ENCODE measurements at places on chromosomes 3 and 15. TPM values are rescaled to one million over a fixed set of nuclear protein-coding genes. Genes with fewer than 3 reads are reported as not detected.

- no peaks in the 10 kb centered on the region for H3K36me3 ChIP-seq
- no peaks in the 10 kb centered on the region for H3K27me3 ChIP-seq
- no peak overlapping the region for H3K27ac ChIP-seq
- H3K4me3 ChIP-seq = no peak overlapping the region
- DNase-seq = no peak
Observed at GRCh38 chr3:32383136-32383711, 8.4 kb upstream of the CMTM7 start.

DNA sequence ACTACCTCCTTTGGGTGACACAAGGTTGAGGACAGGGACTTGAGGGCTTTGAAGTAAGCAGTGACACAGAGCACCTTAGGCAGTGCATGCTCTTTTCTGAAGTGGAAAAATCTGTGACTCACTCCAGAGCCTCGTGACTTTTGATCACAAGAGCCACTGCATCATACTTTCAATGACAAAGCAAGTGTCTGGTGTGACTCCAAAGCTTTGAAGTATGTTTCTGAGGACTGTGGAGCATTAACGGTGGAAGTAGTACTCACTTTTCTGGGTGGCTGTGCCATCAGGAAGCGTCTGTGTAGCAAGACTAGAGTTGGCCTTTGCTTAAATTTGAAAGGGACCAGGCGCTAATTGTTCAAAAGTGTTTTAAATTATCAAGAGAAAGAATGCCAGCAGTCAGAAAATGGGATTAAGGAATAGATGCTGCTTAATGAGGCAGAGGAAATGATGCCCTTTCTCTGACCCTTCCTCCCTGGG is 210.7 kb upstream of the TRIM42 start:
- no peak overlapping the region for H3K4me3 ChIP-seq
- no peaks in the 10 kb centered on the region for H3K4me1 ChIP-seq
- peak; percentile 46 for DNase-seq
- H3K27ac ChIP-seq = no peak overlapping the region
- H3K36me3 ChIP-seq = no peaks in the 10 kb centered on the region

DNA sequence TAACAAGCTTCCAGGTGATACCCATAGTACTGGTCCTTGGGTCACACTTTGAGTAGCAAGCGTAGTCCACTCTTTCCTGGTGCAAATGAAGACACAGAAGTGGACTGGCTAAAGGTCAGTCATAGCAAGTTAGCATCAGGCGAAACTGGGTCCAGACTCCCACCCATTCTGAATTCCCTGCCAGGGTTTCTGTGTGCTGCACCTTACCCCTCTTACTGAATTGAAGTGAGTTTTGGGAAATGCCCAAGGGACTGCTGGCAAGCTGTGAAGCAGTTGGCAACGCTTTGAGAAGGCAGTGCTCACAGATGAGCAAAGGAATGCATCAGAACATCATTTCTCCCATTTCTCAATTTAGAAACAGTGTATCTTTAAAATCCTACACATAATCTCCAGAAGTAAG is 1.8 kb upstream of the LSG1 start:
- peaks cover 47% of the 10 kb centered on the region for H3K4me1 ChIP-seq
- H3K36me3 ChIP-seq = peaks cover 1% of the 10 kb centered on the region
- H3K27ac ChIP-seq = no peak overlapping the region
- peak overlapping the region; percentile 34 for H3K4me3 ChIP-seq
- H3K27me3 ChIP-seq = no peaks in the 10 kb centered on the region

- H3K27ac ChIP-seq = no peak overlapping the region
- no peaks in the 10 kb centered on the region for H3K36me3 ChIP-seq
- no peaks in the 10 kb centered on the region for H3K27me3 ChIP-seq
Observed at GRCh38 chr3:30146978-30147377, 459.4 kb upstream of the TGFBR2 start.

DNA sequence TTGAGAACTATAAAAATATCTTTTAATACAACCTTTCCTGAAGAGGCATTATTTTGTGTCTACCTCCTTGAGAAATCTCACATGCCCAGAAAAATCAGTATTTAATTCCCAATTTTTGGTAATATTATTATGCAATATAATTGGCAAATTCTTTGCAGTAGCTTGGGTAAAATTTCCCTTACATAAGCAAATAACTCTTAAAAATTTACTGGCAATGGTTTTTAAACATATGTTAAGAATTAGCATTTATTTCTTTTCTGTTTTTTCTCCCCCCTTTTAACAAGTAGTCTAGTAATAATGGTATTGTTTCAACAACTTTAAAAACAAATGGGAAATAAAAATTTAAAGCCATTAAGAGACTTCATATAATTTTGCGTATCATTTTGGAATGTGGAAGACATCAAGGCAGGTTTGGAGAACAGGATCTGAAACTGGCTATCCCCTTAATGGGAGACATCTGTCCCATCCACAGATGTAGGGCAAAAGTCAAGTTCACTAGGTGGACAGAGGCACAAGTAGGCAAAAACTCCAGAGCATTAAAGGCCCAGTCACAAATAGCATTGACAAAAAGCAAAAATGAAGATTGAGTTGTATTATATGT is 89.6 kb upstream of the AADACL2 start:
- no peak overlapping the region for H3K4me3 ChIP-seq
- peaks cover 6% of the 10 kb centered on the region for H3K27me3 ChIP-seq
- no peak overlapping the region for H3K27ac ChIP-seq
- no peaks in the 10 kb centered on the region for H3K4me1 ChIP-seq

GRCh38 chr15:77486542-77487468 is 66.1 kb downstream of the HMG20A start:
- H3K4me1 ChIP-seq = peaks cover 28% of the 10 kb centered on the region
- no peak for DNase-seq
- H3K36me3 ChIP-seq = peaks cover 10% of the 10 kb centered on the region
- no peak overlapping the region for H3K4me3 ChIP-seq
- H3K27ac ChIP-seq = peak overlapping the region; percentile 51

DNA sequence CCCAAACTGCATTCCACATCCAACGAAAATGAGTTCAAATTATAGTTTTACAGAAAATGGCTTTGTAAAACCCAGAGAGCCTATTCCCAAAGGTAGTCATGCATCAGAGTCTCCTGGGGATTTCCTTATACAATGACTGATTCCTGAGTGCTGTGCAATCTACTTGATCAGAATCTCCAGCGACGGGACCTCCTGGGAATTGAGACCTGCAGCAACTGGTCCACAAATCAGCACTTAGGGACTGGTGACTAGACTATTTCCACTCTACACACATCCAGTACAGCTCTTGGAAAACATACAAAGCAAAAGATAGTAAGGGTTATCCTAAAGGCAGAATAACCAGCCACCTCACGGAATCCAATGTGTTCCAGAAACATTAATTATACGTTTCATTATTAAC is 871.0 kb upstream of the CFAP20DC start:
- DNase-seq = no peak
- no peaks in the 10 kb centered on the region for H3K27me3 ChIP-seq
- H3K4me1 ChIP-seq = peaks cover 83% of the 10 kb centered on the region
- H3K36me3 ChIP-seq = peaks cover 24% of the 10 kb centered on the region

DNA sequence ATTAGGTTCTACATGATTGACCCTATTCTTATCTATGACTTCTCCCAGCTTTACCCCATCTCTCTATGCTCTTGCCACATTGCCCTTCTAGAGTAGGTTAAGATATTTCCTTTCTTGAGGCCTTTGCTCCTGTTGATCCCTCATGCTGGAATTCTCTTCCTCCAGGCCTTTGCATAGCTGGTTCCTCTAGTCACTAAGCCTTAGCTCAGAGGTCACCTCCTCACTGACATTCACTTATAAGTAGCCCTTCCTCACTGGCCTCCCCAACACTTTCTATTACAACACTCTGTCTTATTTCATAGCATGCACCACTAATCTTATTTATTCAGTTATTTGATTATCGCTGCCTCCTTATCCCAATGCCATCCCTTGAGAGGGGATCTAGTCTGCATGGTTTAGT is 228.4 kb upstream of the COL8A1 start:
- H3K36me3 ChIP-seq = no peaks in the 10 kb centered on the region
- no peak for DNase-seq
- H3K4me1 ChIP-seq = no peaks in the 10 kb centered on the region
- H3K27ac ChIP-seq = no peak overlapping the region
- no peaks in the 10 kb centered on the region for H3K27me3 ChIP-seq

DNA sequence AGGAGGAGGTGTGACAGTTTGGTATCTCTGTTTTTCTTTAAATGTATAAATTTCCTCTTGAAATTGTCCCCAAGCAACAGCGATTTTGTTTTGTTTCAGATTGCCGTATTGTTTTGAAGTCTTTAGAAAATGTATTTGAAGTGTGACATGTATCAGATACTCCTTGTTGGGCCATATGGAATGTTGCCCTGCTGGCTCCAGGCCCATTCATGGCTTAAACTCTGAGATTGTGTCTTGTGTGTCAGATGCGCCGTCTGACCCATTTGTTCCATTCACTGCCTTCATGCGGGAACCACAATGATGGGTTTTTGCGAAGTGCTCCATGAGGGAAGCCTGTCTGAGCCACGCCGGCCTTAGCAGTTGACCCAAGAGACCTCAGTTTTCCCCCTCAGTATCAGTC is 75.2 kb upstream of the ADAMTSL3 start:
- H3K4me3 ChIP-seq = no peak overlapping the region
- H3K36me3 ChIP-seq = no peaks in the 10 kb centered on the region
- DNase-seq = no peak
- peaks cover 3% of the 10 kb centered on the region for H3K27me3 ChIP-seq
- no peaks in the 10 kb centered on the region for H3K4me1 ChIP-seq
- H3K27ac ChIP-seq = no peak overlapping the region

DNA sequence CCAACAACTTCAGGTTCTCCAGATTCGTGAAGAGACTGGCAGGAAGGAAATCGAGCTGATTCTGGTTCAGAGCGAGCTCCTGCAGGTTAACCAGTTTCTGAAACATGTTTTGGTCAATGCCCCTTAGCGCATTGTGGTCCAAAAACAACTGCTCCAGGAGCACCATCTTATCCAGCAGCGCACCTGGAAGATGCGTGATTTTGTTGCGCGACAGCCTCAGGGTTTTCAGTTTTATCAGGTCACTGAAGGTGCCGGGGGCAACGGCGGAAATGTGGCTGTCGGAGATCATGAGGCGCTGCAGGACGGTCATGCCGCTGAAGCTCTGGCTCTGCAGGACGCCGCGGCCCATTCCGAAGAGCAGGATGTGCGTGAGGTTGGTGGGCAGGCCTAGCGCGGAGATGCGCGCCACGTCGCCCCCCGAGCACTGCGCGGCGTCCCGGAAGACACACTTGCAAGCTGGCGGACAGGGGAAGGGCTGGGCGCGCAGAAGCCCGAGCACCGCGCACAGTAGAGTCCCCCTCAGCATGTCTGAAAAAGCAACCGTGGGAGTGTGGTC is 1.2 kb downstream of the GP5 start:
- no peaks in the 10 kb centered on the region for H3K36me3 ChIP-seq
- DNase-seq = peak; percentile 43
- peak overlapping the region; percentile 76 for H3K4me3 ChIP-seq
- H3K4me1 ChIP-seq = peaks cover 53% of the 10 kb centered on the region

DNA sequence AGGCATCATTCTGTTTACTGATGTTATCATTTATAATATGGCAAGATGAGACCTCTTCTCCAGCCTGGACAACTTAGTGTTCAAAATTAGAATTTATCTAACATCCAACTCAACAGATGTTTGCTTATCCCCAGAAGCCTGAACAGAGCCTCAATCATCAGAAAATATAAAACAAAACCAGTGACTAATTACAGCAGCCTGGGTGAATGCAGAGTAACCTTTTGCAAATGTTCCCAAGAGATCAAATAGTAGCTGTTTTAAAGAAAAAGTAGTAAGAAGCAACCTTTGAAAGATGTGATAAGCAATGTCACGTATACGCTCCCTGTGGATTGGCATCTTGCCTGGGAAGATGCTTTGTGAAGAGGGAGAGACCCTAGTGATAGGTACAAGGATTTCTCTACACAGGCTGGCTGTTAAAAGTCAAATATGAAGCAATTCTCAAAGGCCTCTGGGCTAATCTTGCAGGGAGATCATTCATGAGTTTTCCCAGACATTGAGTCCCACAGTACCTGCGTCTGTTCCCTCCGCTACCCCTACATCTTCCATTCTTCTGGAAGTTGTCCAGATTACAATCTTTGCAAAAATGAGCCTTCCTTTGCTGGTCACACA is 39.3 kb upstream of the PRICKLE2 start:
- H3K4me1 ChIP-seq = no peaks in the 10 kb centered on the region
- no peak overlapping the region for H3K4me3 ChIP-seq
- H3K27me3 ChIP-seq = peaks cover 43% of the 10 kb centered on the region
- H3K27ac ChIP-seq = no peak overlapping the region

DNA sequence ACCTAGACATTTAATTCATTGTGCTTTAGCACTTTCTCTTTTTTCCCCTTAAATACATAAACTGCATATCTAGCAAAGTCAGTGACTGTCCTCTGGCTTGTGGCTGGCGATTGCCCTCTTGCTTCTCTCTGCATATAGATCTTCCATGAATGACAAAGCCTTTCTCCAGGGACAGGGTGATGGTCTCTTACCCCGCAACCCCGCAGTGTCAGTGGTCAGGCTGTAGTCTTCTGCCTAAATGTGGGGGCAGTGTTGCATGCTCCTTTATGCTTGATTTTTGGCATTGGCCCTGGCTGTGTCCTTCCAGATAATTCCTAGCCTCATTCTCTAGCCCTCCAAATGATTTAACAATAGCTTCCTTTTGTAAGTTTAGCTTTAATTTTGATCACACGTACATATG is 407.8 kb downstream of the GABRB3 start:
- H3K36me3 ChIP-seq = no peaks in the 10 kb centered on the region
- no peak overlapping the region for H3K27ac ChIP-seq
- no peak for DNase-seq
- H3K4me3 ChIP-seq = no peak overlapping the region

DNA sequence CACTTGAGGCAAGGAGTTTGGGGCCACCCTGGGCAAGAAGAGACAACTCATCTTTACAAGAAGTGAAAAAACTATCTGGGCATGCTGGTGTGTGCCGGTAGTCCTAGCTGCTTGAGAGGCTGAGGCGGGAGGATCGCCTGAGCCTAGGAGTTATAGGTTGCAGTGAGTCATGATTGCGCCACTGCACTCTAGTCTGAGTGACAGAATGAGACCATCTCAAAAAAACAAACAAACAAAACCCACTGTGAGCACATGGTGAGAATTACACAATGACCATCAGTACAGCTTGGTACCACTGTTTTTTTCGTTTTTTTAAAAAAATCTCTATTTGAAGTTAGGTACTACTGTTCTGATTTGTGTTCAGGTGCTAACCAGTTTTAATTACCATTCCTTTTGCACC is 13.6 kb downstream of the VPS39 start:
- H3K4me1 ChIP-seq = peaks cover 63% of the 10 kb centered on the region
- no peak overlapping the region for H3K4me3 ChIP-seq
- peak overlapping the region; percentile 94 for H3K27ac ChIP-seq
- H3K36me3 ChIP-seq = peaks cover 32% of the 10 kb centered on the region
- DNase-seq = peak; percentile 71

The NEDD4 gene
- total RNA-seq = 32.2 TPM

The RNU5B-1 gene
- total RNA-seq = not detected

The TM4SF1 gene
- not detected for total RNA-seq

The XCR1 gene
- total RNA-seq = not detected

The GOLGA6L10 gene
- total RNA-seq = 1.4 TPM

The TTLL13 gene
- total RNA-seq = 0.26 TPM

The LTK gene
- not detected for total RNA-seq

The FMN1 gene
- 0.02 TPM for total RNA-seq

The GP5 gene
- 0.62 TPM for total RNA-seq

The ANKRD34C gene
- not detected for total RNA-seq

The GATA2 gene
- total RNA-seq = not detected
